Left renal cortex interstitium (tissue), 4 donors: ENCODE measurements at places on chromosomes 3 and 15.

DNA sequence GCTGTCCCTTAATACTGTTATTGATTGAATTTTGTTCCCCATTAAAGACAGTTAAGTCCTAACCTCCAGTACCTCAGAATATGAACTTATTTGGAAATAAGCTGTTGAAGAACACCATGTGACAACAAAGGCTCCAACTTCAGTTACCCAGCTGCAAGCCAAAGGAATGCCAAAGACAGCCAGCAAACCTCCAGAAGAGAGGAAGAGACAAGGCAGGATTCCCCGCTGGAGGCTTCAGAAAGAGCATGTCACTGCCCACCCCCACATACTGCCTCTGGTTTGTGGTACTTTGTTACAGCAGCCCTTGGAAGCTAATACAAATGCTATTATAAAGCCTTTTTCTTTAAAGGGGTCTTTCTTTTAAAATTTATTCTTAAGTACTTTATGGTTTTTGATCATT, 18.4 kb upstream of the NEK10 start:
- DNase-seq = no peak

DNA sequence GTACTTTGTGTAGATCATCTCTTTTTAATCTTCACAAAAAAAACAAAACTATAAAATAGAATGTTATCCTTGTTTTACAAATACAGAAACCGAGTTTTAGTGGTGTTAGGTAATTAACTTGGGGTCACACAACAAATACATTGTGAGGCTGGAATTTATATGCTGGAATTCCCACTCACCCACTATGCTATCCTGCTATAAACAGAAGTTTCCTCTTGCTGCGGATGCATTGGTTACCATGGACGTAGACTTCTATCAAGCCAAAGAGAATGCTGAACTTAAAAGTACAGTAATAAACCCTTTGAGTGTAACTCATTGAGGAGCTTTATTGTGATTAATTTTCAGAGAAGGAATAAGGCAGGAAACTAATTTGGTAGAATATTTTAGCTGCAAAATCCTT, 9.2 kb downstream of the SNAP23 start:
- DNase-seq = no peak

GRCh38 chr3:27521872-27522265, 37.7 kb upstream of the SLC4A7 start:
- no peak for DNase-seq

DNA sequence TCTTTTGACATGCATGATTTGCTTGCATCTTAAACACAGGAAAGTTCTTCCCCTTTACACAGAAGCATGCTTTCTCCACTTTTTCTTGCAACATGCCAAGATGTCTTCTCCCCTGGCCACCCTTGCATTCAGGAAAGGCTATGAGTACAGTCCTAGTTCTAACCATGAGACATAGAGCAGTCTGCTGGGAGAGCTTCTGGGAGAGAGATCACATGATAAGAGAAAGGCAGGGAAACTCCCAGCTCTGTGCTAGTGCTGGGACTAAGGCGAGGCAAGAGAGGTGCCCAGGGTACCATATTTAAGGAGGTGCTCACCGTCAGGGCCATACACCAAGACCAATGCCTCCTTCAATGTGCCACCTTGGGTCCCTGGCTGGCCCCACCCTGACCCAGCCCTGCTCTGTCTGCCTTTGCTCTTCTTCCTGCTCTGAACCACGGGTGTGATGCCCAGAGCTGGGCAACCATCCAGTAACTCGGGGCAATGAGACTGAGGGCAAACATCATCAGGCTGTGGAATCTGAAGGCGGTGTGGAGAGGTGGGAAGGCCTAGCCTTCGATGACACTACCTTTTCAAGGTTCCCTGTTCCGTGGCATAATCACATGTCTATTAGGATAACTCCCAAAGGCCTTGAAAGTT, 77.4 kb upstream of the PRR20G start:
- DNase-seq = no peak

DNA sequence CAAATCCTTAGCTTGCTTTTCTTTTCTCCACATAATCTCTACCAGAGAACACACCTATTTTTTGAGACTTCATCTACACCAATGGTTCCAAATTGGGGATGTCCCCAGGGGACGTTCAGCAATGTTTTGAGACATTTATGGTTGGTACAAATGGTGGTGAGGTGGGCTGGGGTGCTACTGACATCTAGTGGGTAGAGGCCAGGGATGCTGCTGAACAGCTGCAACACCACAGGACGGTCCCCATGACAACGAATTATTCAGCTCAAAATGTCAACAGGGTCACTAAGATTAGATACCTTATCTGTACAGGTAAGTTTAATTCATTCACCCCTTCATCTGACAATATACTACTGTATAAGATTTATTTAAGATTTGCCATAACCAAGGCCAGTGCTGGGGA, 14.4 kb downstream of the GK5 start:
- no peak for DNase-seq

- DNase-seq = peak; percentile 15
Observed at GRCh38 chr3:188097791-188098190, 56.2 kb upstream of the LPP start.
